ENCODE measurements at places on chromosomes 13 and 19.

DNA sequence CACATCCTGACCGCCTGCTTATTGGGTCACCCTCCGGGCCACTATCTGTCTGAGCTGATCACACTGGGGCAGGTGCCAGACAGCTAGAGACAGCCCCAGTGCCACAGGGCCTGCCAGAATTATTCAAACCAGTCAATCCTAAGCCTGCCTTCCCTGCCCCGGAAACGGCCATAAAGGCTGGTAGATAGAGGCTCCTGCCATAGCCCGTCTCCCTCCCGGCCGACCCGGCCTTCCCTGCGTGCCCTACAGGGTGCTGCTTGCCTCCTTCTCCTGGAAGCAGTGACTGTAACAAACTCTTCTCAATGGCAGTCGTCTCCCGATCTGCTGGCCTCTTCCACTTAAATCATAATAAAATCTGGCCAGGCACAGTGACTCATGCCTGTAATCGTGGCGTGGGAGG, 158.6 kb upstream of the SOX1 start:
- no peak for DNase-seq

GRCh38 chr19:17320435-17320834, 11.1 kb downstream of the DDA1 start:
- no peak for DNase-seq

DNA sequence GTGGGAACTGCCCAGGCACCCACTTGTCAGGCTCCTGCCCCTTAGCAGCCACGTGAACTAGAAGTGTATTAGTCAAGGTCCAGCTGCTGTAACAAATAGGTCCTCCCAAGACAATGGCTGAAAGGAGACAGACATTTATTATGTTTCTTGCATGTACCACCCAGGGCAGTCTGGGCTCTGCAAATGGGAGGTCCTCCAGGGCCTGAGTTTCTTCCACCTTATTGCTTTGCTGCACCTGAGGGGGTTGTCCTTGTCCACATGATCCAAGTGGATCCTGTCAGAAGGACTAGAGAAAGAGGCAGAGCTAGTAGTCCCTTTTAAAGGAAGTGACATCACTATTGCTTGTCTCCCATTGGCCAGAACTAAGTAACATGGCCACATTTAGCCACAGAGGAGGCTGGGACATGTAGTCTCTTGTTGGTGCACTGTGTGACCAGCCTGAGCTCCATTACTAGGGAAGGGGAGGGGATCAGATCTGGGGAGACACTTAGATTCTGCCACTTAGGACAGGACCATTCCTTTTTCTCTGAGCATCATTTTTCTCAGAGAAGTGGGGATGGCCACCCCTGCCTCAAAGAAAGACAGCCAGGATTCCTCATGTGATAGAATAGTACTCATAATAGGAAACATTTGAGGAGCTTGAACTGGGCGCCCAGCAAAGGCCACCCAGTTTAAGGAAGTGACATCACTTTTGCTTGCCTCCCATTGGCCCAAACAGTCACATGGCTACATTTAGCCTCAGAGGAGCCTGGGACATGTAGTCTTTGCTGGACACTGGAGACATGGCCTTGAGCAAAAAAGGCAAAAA, 15.1 kb downstream of the CC2D1A start:
- peak; percentile 71 for DNase-seq

GRCh38 chr13:74646091-74646490, 511.9 kb upstream of the KLF12 start:
- no peak for DNase-seq

DNA sequence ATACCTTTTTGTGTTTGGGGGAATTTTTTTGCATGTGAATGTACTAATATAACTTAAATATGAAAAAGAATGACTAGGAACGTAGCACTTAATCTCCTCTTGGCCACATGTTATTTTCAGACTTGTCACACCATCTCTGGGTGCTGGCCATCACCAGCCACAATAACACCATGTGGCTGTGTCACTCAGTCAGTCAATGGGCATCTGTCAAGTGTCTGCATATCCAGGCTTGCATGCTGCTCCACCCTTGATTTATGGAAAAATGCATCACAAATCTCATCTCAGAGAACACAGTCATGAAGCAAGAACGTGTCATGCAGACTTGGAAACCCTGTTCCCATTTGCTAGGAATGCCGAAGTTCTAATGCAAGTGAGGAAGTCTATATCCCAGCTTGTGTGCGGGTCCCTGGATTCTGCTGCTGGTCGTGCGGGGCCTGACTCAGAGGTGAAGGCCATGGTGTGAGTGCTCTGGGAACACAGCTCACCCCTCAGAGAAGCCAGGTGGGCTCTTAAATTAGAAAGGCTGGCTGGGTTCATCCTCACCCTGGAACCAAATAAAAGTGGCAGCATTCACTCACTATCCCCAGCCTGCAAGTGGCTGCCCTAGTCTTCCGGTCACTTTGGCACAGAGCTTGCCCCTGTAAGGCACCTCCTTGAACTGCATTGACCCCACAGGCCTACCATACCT, 53.6 kb upstream of the ARHGEF7 start:
- no peak for DNase-seq

DNA sequence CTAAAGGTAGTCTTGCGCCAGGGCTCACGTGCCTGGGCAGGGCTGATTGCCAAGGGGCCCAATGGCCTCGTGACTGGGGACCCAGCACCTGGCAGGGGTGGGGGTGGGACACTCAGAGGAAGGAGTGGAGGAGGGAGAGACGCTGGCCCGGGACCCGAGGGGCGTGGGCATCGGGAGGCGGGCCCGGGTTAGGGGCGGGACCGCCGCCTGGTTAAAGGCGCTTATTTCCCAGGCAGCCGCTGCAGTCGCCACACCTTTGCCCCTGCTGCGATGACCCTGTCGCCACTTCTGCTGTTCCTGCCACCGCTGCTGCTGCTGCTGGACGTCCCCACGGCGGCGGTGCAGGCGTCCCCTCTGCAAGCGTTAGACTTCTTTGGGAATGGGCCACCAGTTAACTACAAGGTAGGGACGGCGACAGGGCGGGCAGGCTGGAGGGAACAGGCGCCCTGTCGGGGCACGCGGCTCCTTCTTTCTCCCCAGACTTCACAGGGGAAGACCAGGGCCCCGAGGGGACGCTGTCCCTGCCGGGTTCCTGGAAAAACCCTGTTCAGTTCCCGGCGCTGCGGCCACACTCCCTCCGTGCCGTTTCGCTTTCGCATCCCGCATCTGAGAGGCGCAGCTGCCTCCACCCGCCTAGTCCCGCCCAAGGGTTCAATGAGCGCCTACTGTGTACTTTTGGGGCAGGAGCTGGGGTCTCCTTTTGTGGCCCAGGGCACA, at the start of gene IFI30:
IFI30 (plus strand) TSS at position 242 of the 717 bp plus-strand sequence; CDS start at position 271, 29 bp downstream.
- peak; percentile 60 for DNase-seq

- DNase-seq = no peak
Observed at GRCh38 chr19:7177926-7178325, 108.4 kb downstream of the ZNF557 start.

- DNase-seq = peak; percentile 45
Observed at GRCh38 chr19:41895745-41896580, 13.0 kb downstream of the ARHGEF1 start.

GRCh38 chr13:75220238-75220542, 261.8 kb downstream of the TBC1D4 start:
- DNase-seq = no peak

DNA sequence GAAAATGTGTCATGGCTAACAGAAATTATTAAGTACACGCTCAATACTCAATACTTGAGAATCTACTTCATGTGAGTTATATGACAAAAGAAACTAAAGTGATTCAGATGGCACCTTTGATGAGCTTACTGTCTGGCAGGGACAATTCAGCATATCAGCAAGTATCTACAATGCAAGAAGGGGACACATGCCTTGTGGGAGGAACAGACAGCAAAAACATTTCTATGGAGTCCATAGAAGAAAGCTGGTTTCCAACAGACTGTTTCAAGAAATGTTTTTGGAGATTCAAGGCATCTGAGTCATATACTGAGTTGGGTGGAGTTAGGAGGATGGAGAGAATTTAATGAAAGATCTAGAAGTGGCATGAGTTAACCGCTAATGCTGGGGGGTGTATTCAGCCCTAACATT, 54.7 kb downstream of the MBNL2 start:
- peak; percentile 58 for DNase-seq

DNA sequence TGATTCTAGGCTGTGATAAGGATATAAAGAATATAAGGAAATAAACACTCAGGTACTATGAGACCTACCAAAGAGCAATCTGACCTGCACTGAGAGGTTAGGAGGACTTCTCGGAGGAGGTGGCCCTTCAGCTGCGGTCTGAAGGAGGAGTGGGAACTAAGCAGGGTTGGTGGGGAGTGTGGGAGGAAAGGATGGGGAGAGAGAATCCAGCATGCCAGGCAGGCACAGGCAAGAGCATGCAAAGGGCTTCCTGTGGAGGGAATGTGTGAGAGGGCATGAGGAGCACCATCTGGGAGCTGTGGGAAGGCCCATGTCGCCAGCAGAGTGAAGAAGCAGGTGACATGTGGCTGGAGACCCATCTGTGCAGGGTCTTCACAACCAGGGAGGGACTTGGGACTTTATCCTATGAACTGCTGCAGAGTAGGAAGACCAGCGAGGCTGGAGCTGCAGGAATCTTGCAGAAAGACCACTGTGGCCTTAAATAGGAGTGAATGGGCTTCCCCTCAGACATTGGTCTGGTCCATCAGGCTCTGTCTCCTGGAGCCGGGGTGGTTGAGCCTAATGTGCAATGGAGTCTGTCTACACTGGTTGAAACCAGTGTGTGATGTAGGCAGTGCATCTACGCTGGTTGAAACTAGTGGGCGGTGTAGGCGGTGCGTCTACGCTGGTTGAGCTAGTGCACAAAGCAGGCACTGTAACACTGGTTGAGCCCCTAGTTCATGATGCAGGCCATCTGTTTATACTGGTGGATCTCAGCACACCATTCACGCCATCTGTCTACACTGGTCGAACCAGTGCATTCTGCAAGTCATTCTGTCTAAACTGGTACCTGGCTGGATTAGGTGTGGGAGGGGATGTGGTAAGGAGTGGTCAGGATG, 6.4 kb downstream of the CHST8 start:
- no peak for DNase-seq

DNA sequence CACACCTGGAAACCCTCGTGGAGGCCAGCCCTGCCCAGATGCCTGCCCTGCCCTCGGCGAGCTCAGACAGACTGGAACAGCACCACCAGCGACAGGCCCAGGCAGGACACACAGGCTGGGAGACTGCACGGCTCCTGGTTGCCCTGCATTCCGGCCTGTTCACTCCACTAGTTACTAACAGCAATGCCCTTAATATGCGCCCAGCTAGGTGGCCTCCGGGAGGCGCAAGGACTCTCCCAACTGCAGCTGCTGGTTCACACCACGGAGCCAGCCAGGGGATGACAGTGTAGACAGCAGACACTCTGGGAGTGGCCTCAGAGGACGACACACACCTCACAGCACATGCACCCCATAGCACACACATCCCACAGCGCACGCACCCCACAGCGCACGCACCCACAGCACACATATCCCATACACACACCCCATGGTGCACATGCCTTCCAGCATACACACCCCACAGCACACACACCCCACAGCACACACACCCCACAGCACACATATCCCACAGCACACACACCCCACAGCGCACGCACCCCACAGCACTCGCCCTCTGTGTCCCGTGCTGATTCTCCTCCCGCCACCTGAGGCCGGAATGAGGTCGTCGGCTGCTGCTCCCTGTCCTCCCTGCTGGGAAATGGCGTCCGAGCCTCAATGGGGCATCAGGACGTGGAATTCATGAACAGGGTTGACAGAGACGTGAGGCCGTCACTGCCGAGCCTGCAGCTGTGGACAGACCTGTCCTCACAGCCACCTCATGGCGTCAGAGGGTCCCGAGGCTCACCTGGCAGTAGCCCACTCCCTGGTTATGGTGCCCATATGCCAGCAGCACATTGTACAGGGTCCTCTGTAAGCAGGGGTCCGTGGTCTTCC, 13.6 kb downstream of the GRTP1 start:
- no peak for DNase-seq
